ENCODE measurements at places on chromosomes 1 and 21.

DNA sequence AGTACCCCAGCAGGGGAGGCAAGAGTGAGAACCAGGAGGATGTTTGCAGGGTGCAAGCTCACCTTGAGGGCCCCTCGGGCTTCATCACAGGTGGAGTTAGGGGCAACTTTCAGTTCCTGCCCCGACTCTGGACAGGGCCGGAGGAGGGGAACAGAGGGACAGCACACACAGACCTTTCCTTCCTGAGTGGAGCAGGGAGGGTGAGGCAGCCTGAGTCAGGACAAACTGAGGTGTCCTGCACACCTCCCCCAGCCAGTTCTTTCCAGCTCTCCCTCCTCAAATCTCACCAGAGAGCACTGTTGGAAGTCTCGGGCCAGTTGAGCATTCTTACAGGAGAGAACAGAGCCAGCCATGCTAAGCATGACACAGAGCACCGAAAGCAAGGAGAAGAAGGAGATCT is 1.5 kb downstream of the ENTREP3 start:
- DNase-seq: no peak

DNA sequence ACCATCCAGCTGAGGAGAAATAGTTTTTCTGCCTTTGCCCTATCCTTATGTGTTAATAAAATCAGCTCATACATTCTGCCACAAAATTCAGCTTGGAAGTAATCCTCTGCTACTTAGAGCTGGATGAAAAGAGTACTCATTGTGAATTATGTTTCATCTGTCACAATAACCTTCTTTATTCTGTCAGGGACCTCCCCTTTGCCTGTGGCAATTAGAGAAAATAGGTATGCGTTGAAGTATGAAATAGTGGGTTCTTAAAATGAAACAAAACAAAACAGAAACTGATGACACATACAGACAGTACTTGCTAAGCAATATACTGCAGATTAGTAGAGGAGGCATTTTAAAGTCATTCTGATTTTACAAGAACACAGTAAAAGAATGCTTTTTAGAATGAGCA is 578.5 kb downstream of the USP25 start:
- DNase-seq: no peak

DNA sequence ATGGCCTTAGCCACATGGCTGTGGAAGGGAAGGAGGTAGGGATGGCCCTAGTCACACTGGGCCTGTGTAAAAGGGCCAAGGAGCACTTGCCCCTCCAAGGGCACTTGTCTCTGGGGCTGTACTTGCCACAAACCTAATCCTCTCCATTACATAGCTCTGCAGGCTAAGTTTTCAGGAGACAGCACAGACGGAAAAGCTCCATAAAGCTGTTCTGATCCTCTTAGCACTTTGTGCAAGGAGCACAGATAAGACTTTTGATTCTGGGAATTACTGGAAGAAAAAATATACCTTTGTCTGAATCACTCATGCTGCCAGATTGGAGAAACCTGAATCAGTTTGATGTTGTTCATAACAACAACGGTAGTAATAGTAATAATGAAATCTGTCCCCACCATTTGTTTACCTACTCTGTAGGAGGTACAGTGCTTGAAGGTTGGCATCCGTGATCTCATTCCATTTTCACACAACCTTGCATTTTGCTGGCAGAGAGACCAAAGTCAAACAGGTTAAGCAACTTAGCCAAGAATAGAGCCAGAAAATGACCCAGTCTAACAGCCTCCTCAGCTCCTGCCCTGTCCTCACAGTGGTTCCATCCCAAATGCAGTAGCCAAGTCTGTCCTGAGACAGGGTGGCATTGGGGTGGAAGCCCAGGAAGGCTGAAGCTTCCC is 207.1 kb downstream of the ROR1 start:
- DNase-seq: no peak

DNA sequence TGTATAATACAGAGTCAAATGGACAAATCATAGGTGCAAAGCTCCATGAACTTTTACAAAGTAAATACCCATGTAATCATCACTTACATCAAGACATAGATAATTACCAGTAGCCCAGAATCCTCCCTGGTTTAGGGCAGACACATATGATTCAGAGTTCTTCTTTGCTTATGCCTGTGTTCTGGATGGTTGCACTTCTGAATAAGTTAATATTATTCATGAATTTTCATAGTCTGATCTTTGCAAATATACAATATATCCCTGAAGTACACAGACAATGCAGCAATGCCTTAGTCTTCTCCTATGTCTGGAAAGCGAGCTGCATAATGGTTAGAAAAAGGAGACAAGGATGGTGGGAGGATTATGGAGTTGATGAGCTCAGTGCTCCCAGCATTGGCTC is 122.4 kb upstream of the PLXNA2 start:
- no peak for DNase-seq

DNA sequence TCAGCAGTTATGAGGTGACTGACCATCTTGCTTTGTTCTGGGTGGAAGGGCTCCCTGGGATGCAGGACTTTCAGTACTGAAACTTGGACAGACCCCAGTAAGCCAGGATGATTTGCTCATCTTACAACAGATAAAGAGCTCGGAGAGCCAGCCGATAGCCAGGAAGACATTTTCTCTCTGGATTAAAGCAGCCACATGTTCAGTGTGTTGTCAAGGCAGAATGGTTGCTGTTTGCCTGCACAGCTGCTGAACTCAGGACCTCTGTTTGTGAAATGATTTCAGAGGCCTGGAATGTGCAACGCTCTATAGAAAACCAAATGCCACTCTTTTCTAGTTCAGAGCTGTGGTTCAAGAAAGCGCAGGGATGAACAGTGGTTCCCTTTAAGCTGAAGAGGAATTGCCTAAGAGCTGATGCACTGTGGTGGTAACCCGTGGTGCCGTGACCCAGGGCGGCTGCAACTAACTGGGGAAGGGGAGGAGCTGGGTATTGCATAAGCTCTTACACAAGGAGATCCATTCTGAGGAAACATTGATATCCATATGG is 40.7 kb downstream of the CASQ2 start:
- DNase-seq: no peak

- no peak for DNase-seq
Measured at GRCh38 chr1:210143465-210144062, 89.0 kb upstream of the SERTAD4 start.

DNA sequence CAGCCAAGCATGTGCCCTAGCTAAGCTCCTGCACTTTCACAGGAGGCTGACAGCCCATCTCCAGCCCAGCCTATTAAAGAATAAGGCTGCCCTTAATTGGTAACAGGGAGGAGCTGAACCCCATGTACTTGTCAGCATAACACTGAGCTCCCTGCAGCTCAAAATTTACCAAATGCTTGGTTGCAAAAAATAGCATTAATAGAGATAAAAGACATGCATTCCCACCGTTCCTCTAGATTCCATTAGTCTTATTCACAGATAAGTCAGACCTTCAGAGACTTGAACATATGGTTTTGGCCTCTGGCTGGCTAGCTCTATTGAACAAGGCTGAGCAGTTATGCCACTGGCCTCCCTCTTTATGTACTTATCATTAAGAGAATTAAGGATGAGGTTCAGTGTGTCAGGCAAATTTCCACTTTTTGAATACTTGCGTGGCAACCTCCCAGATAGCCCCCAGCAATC is 29.2 kb downstream of the OLFML3 start:
- no peak for DNase-seq

- no peak for DNase-seq
Measured at GRCh38 chr21:33067457-33067856, 2.5 kb upstream of the OLIG1 start.

GRCh38 chr1:16924216-16924918 is 2.6 kb downstream of the CROCC start:
- no peak for DNase-seq

GRCh38 chr21:43273708-43274021 is 104.9 kb downstream of the CRYAA start:
- no peak for DNase-seq

GRCh38 chr1:186183219-186183618 is 191.8 kb downstream of the TPR start:
- DNase-seq: no peak

- DNase-seq: no peak
Measured at GRCh38 chr1:80989455-80989854, 811.3 kb upstream of the ADGRL2 start.
